Neural crest cell (in vitro differentiated cells): ENCODE measurements at places on chromosomes 12 and 14.

DNA sequence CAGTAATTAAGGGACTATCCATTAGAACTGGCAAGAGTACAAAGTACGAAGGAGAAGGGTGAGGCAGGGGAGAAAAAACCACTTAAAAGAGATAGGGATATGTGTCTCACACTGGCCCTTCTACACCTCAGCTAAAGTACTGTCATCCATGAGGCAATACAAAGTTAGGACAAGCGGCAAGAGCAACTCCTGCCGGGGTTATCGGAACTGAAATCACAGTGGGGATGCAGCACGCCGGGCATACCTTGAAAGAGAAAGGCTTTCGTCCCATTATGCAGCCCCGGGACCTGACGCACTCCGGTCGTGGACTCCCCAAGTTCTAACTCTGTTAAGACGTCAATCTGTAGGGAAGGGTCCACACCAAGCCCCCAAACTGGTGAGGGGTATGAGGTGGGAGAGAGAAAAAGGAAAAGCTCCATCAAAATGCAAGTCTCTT lies 1.1 kb downstream of the NELL2 start:
- DNase-seq, result no peak

DNA sequence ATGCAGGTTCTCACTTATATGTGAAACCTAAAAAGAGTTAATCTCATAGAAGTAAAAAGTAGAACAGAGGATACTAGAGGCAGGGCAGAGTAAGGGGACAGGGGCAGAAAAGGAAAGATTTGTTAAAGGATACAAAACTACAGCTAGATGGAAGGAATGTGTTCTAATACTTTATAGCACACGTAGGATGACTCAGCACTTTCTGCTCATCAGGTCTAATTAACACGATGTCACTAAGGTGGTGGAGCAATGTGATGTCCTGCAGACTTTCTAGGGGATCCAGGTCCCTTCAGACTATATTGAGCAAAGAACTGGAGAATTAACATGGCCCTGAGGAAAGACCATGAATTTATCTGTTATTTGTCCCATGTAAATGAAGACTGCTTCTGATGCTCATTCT lies 80.8 kb upstream of the CMKLR1 start:
- DNase-seq, result no peak

GRCh38 chr14:20460458-20461224 lies 593 bp downstream of the PIP4P1 start:
- DNase-seq, result no peak

DNA sequence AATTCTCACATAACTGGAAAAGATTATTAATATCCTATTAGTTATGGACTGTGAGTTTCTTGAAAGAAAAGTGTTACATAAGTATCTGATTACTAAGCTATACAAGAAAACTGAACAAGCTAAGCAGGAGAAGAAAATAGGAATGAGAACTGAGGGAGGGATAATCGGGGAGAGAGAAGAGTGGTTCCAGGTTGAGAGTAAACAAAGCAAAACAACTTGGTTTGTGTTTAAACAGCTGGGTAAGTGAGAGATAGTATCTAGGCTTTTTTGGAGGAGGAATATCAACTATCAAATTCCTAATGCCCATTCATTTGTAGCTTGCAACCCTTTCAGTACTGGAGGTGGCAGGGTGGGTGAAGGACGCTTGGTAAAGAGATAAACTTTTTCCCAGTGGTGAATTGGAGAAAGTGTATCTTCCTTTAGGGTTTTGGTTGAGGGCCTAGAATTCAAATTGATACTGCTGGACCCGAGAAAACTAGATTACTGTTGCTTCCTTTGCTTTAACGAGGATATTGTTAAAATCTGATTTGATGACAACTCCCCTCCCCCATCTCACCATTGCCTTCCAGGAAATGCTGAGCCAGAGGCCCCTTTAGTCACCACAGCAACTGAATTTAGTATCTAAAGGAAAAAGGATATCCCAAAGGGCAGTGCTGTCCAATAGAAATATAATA lies 2.0 kb upstream of the SLC2A3 start:
- DNase-seq, result no peak

DNA sequence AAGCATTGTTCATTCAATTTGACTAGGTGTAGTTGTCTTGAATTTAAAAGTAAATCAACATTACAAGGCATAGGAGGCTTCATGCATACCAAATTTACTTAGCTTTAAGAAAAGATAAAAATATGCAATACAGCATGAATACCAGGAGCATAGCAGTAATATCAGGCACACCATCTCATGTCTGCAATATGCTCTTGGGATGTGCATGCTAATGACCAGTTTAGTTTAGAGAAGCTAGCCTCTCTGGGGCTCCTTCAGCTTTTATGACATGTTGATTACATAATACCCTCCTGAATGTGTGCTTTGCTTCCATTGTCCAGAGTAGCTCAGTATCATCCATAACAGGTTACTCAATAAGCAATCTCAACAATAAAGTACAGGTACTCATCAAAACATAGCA lies 497.2 kb downstream of the FLRT2 start:
- DNase-seq, result no peak

GRCh38 chr12:56261503-56262232 lies 3.5 kb upstream of the ANKRD52 start:
- DNase-seq, result no peak

DNA sequence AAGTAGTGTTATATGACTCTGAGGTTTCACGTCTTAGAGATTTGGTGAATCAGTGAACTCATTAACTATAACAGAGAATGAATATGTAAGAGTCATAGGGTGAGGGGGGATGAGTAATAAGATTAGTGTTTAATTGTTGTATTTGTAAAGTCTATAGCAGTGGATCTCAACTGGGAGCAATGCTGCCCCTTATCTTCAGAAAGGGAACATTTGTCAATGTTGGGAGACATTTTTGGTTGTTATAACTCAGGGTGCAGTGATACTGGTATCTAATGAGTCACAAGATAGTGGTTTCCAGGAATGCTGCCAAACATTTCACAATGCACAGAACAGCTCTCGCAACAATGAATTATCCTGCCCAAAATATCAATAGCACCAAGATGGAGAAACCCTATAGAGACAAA lies 1193.7 kb downstream of the GALC start:
- no peak for DNase-seq

- DNase-seq, result peak; percentile 95
Observed at GRCh38 chr14:90758028-90758889, 58.0 kb downstream of the TTC7B start.

GRCh38 chr14:104085032-104085888 lies at the start of gene ASPG:
ASPG (plus strand) TSS chr14:104085700; CDS start chr14:104085771, 71 bp downstream.
- DNase-seq, result no peak

GRCh38 chr12:109824731-109825130 lies 8.5 kb downstream of the TRPV4 start:
- DNase-seq, result no peak

DNA sequence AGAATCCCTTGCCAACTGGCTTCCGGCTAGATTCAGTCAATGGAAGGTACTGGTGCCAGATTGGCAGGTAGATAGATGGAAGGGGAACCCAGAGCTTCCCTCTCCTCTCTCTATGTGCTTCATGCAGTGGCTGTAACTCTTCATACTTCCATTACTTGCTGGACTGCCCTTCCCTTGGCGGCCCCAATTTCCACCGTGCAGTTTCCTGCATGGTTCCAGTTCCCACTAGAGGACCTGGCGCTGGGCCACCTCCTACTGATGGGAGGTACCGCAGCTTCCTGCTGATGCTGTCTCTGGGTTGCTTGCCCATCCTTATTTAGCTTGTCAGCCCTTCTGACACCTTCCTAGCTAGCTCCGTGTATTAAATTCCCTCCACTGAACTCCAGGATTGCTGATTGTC lies 226.4 kb downstream of the ANO2 start:
- no peak for DNase-seq

DNA sequence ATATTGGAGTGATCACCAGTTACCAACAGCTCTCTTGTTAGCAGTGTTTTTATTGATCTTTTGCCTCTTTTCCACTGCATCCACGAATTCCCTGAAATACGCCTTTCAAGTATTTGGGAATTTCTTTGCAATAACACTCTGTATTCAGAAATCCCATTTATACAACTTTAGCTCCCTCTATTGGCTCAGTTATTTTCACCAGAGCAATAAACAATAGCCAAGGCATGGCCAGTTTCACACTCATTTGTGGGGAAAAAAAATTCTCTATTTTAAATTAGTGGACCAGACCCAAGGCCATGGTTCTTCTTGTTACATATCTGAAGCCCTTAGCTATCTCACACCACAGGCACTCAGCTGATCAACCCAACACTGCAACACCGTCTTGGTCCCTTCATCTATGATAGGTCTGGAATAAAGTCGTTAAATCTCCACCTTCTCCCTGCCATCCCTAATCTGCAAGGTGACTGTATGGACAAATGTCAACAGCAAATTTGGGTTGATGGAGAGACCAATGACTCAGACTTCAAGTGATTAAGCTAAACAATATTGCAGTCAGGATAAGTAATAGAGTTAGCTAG lies 92.4 kb upstream of the TMEM260 start:
- no peak for DNase-seq

GRCh38 chr14:52220924-52221811 lies 46.3 kb upstream of the PTGDR start:
- no peak for DNase-seq

DNA sequence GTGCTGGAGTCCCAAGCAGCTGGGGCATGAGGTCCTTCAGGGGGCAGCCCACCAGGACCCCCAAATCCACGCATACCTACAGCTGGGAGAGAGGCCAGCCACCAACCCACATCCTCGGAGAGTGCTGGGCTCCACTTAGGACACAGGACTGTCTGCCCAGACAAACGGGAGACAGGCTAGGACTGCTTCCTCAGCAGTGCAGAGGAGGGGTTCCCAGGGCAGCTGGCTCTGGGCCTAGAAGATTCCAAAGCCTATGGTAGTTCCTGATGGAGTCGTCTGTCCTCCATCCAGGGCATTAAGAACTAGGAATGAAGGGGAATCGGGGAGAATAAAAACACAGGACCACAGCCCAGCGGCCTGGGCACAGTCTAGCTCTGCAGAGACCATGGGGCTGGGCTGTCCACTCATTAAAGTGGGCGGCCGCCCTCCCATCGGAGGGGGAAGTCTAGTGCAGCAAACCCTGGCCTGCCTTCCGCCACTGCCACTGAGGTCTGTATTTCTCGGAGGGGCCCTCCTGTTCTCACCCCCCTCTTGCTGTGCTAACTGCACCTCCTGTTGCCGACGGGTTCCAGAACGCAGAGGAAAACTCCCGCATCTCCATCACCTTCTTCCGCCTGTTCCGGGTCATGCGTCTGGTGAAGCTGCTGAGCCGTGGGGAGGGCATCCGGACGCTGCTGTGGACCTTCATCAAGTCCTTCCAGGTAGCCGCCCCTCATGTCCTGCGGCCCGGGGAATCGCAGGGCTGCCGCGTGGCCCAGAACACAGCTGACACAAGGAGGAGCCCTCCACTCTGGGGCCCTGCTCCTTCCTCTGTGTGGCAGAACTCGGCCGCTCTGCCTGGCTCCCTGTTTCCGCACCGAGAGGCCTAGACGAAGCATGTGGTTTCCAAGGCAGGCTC lies 143.5 kb upstream of the FKBP4 start:
- no peak for DNase-seq

DNA sequence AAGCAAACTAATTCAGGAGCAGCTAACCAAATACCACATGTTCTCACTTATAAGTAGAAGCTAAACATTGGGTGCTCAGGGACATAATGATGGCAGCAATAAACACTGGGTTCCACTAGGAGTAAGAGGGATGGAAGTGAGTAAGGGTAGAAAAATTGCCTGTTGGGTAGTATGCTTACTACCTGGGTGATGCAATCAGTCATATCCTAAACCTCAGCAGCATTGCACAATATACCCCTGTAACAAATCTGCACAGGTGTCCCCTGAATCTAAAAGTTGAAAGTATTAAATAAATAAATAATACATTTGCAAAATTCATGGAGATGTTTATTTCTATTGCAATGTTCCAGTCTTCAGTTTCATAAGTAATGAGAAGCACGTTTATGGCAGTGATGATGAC lies 409.8 kb upstream of the FOXG1 start:
- DNase-seq, result no peak

DNA sequence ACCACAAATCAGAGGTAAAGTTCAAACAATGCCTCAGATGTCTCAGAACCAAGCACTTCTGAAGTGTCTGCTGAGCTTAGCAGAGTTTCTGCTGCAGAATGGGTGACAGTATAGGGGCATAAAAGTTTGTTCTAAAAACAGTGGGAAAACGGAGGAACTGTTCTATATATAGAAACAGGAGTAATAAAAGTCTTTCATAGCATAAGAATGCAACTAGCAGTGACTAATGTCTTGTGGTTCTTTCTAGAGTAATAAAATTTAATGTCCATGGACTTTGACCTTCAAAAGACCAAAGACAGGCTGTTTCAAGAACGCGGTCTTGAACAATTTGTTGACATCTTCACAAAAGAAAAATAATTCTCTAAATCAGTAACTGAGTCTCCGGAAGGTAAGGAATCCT lies 107.5 kb upstream of the FAR2 start:
- DNase-seq, result no peak

GRCh38 chr14:100486025-100486828 lies 101.0 kb downstream of the BEGAIN start:
- DNase-seq, result peak; percentile 81

DNA sequence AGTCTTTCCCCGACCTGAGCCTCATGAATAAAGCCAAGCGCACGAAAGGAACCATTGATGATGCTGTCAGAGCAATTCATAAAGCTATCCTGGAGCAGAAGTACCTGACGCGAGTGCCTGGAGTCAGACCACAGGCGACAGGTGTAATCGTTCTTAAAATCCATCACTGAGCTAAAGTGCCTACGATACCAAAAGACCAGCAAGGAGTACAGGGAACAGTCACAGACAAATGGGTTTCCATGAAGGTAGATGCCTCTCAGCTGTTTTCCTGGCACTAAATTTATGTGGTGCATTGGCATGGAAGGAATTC lies 1.4 kb upstream of the PCED1B start:
- no peak for DNase-seq

DNA sequence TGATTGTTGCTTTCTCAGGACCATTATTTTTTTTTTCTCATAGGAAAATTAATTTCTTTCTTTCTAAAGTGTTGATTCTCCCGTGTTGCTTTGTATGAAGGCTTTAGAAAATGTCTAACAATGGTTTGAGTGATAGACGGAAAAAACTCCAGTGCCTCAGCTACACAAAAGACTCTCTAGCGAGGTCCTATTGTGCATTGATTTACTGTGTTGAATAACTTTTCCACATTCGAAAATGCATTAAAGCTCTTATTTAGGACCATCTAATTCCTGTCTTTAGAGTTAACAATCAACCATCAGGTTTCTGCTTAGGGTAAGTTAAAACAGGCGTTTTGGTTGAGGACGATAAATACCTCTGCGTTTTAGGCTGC lies 99.6 kb downstream of the PTPN11 start:
- no peak for DNase-seq

- no peak for DNase-seq
Observed at GRCh38 chr14:56562883-56563282, 16.7 kb upstream of the TMEM260 start.

- no peak for DNase-seq
Observed at GRCh38 chr12:42615006-42615405, 25.5 kb upstream of the PRICKLE1 start.

DNA sequence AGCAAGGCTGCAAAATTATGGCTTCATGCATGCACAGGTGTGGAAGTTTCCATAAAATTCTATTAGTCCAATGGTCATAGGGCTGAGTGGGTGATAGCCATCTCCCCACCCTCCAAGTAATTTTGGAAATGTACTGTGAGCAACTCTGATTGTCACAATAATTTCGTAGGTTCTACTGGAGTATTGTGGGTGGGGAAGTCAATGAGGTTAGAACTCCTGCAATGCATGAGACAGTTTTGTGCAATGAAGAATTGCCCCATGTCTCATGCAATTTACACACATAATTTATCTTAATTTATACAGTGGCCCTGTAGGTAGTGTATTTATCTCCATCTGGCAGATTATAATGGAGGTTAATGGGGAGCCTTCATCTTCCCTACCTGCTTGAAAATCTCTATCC lies 20.5 kb downstream of the IFNG start:
- no peak for DNase-seq

GRCh38 chr14:99101855-99102461 lies 170.0 kb downstream of the BCL11B start:
- no peak for DNase-seq
